Ovary (tissue), 10 donors: ENCODE measurements at places on chromosomes 1 and 21.
A peak's percentile ranks its signal among the peaks of the same experiment; 100 is the strongest.

- no peak for DNase-seq
Measured at GRCh38 chr1:19720973-19721372, 56.3 kb downstream of the HTR6 start.

GRCh38 chr1:181213056-181213455 is 124.6 kb downstream of the IER5 start:
- no peak for DNase-seq

DNA sequence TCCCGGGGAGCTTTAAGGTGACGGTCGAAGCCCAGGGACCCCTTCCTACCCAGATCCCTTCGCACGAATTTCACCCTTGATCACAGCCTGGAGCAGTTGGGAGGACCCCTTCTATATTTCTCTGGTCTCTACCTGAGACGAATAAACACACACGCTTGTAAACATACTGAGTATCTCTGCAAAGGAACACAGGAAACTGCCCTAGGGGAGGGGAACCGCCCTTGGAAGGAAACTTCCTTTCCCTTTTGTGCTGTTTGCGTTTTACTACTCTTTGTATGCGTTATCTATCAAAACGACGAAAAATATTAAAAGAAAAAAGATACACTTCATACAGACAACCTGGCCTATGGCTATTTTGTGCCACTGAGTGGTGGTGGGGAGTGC is 750 bp downstream of the NECAP2 start:
- DNase-seq, result no peak

DNA sequence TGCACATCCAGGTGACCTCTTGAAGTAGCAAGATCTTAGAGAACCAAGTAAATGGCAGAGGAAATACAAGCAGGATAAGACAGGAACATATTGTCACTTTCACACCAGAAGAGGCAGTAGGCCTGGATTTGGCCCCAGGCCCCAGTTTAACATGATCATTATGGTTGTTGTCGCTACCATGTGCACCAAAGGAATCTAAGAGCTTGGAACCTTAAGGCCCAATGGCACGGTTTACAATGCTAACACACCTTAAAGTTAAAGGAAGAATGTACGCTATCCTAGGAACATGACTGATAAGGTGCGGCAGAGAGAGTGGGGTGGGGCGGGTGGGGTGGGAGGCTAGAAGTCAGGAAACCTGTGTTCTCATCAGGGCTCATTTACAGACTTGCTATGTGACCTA is 147.5 kb downstream of the ROR1 start:
- no peak for DNase-seq

DNA sequence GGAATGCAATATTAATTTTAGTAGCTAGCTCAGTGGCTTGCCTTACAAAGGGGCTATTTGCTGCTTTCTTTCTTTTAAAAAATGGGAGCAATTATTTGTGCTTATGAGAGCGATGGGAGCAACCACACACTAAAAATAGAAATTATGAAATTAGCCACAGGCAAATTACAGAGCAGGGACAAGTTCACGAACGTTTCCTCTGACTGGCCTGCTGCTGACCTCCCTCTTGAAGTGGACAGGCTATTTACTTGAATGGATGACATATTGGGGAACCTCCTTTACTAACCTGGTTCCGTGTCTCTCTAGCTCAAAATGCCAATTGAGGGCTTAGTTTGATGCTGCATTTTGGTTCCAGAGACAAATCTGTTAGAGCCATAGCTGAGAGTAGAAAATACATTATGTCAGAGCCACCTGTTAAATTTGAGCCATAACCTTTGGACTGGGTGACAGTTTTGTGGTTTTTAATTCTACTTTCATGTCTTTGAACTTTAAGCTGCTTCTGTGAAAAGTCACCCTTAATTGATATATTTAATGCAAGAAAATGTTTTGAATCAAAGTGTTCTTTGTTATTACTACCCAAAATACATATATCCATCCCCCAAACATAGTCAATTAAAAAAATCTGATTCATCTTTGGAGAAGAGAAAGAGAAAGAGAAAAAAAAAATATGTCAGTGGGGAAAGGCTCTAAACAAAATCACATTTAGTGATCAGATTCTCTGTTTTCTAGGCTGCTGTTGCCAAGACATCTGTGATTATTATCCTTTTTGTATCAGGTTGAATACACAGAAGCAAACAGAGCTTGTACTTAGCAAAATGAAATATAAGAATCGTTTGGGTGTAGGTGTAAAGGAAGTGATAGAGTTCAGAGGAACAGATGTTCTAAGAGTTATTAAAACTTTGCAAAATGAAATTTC is 351.9 kb downstream of the ADGRL2 start:
- DNase-seq, result no peak

DNA sequence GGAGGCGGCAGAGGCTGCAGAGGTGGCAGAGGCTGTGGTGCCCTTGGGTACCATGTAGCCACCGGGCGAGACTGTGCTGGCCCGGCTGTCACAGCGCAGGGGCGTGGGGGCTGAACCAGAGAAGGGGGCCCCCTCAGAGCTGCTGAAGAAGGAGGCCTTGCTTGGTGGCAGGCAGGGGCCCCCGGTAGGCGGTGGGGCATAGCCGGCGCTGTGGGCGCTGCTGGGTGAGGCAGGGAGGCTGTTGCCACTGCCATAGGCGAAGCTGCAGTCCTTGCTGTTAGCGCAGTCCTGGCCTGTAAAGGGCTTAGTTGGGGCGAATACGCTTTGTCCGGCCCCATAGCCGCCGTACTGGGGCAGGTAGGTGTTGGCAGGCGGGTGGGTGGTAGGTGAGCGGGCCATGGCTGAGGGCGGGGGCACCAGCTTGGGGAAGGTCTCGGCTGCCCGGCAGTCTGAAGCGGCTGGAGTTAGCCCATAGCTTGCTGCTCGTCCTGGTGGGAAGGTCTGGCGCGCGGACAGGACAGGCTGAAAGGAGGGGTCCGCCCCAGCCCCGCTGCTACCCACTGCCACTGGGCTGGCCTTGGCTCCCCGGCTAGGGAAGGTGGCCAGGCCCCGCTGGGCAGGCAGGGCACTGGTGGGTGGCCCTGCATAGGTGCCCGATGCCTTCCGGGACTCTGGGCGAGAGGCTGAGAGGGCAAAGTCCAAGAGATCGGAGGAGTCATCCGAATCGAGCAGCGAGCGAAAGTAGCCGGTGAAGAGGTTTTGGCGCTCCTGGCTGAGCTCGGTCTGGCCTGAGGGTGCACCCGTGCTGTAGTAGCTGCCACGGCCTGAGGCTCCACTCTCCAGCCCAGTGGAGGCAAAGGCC is 54.9 kb downstream of the AHDC1 start:
- no peak for DNase-seq

- DNase-seq, result no peak
Measured at GRCh38 chr1:79692519-79692918, 686.0 kb upstream of the ADGRL4 start.

DNA sequence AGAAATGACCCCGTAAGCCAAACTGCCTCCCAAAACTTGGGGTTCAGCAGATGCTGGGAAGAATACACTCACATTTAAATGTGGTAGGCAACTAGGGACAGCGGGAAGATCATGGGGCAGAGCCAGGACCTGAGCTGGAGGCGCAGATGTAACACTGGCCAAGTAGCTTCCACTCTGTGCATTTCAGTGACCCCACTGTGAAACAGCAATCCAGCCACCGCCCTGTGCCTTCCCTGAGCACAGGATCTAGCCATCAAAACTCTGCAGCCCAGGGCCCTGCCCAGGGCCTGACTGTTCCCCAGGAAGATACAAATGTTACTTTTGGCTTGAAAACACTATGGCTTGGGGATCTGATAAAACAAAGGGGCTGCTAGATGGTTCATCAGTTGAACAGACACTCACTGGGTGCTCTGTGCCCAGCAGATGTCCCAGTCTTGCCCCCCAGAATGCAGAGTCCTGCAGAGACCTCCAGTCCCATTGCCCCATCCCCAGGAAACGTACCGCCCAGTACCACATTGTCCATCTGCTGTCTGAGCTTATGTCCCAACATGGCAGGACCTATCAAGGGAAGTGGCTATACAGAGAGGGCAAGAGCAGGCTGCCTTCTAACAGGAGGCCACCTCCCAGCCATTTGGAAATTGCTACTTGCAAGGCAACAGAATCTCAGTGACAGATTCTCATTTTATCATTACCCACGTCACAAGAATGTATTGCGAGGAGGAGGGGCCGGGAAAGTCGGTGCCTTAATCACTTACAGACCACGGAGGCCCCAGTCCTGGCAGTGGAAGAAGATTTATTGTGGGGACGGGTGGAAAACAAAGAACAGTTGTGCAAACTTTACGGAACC is 124.0 kb downstream of the DMRTB1 start:
- peak; percentile 10 for DNase-seq

GRCh38 chr1:173126421-173126820 is 75.7 kb upstream of the TNFSF18 start:
- no peak for DNase-seq

DNA sequence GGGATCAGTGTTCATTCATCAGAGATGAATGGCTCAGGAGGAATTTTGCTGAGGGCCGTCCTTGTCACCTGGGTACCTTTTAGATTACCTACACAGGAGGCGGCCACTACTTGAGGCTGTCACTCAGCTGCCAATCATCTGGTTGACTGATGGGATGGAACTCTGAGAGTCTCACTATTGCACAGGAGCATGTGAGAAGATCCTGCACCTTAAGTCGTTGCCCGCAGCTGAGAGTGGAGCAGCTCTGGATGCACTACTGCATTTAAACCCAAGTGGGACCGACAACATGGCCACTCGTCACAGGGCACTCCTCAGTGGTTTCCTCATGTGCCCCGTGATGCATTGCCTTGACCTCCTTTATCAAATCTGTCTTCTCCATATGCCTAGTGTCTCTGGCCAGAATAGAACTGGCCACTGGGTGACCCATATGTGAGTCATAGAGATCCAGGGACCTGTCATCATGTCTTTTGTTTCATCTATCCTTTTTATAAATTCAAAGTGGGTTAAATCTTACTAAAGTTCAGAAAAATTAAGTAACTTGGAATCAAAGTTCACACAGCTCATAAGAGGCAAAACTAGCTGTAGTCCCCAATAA is 165.5 kb downstream of the ZSCAN20 start:
- no peak for DNase-seq

DNA sequence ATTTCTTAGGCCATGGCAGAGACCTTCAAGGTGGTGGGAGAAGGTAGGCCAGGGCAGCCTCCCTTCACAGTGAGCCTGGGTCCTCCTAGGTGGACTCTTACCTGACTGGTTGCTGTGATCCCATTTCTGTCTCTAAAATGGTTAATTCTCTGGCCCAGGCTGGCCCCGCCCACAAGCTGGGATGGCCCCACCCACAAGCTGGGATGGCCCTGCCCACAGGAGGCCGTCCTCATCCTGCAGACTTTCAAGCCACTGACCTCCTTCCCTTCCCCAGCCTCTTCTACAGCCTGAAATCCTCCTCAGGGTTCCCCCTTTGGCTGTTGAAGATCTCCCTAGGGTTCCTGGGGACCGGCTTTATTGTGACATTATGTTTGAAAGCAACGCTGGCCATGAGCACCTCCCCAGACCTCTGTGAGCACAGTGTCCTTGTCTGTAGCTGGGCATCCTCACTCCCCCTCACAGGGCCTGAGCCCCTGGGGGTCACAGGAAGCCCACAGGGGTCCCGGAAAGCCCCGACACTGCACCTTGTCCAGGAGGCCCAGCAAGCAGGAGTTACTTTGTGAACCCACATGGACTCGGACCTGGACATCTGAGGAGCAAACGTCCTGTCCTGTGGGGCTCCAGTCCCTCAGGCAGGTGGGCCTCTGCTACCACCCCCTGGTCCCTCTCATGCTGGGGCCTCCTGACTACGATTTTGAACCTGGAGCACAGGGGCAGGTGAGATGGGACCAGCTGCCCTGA is 621.7 kb downstream of the MATN1 start:
- no peak for DNase-seq

DNA sequence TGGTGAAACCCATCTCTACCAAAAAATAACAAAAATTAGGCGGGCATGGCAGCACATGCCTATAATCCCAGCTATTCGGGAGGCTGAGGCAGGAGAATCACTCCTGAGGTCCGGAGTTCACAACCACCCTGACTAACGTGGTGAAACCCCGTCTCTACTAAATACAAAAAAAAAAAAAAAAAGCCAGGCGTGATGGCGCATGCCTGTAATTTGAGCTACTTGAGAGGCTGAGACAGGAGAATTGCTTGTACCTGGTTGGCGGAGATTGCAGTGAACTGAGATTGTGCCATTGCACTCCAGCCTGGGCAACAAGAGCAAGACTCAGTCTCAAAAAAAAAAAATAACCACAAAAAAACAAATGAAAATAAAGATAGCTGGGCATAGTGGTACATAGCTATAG is 42.3 kb downstream of the CC2D1B start:
- no peak for DNase-seq

DNA sequence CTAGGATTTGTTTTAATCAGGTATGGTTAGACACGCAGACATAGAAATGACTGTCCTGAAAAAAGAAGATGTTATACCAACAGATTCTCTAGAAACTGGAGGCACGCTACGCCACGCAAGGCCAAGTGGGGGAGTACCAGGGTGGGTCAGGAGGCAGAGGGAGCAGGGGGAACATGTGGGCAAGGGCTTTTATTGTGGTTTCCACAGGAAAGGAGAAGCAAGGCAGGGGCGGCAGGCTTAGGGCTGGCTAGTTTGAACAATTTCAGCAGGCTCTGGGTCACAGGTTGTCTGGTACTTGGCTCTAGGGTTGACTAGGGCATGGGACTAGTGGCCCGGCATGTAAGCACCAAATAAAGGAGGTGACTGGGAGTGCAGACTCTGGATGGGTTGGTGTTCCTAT is 7.2 kb downstream of the MTARC2 start:
- no peak for DNase-seq

DNA sequence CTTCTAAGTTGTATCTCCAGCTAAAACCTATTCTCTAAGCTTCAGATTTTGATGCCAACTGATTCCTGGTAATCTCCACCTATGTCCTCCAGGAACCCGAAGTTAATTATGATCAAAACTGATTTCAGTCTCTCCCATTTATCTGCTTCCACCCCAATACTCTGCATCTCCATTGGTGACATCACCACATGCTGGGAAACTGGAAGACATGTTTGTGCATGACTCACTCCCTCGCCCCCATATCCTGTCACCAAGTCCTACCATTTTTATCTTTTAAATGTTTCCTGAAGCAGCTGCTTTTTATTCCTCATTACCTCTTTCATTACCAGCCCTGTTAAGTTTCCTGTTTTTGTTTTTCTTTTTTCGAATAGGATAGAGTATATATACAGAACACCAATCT is 228.5 kb downstream of the LRRC40 start:
- DNase-seq, result no peak

GRCh38 chr1:204217648-204218000 is 3.8 kb upstream of the GOLT1A start:
- DNase-seq, result no peak
